ENCODE measurements at places on chromosomes 16 and 17. TPM values are rescaled to one million over a fixed set of nuclear protein-coding genes. Genes with fewer than 3 reads are reported as not detected.

TBC1D3B gene
- 14.1 TPM for total RNA-seq

TEX19 gene
- 0.10 TPM for total RNA-seq

PDE6G gene
- total RNA-seq = 26.3 TPM

SALL1 gene
- not detected for total RNA-seq

PARD6A gene
- total RNA-seq = 11.1 TPM

MEIOC gene
- 0.07 TPM for total RNA-seq

OR3A3 gene
- not detected for total RNA-seq

HSD3B7 gene
- total RNA-seq = 10.6 TPM

C1QTNF8 gene
- not detected for total RNA-seq

PPY gene
- total RNA-seq = not detected

TP53TG3 gene
- total RNA-seq = not detected

SEZ6L2 gene
- total RNA-seq = 0.07 TPM

TBX2 gene
- not detected for total RNA-seq

GAN gene
- total RNA-seq = 9.6 TPM

All from T-helper 1 cell treated with Interleukin-12 subunit alpha and Interleukin-12 subunit beta and Interleukin-4 antibody, amounts not matched to agents 30 ng/mL and 1 ng/mL, for 36 hours (primary cell).